Stimulated activated CD8-positive, alpha-beta memory T cell treated with anti-CD3 and anti-CD28 coated beads, Interleukin-4, amount 100 ng/mL, for 4 hours (primary cell): ENCODE measurements at places on chromosomes 3 and 15.

- no peak for DNase-seq
Measured at GRCh38 chr15:69060744-69061143, 46.2 kb downstream of the NOX5 start.

DNA sequence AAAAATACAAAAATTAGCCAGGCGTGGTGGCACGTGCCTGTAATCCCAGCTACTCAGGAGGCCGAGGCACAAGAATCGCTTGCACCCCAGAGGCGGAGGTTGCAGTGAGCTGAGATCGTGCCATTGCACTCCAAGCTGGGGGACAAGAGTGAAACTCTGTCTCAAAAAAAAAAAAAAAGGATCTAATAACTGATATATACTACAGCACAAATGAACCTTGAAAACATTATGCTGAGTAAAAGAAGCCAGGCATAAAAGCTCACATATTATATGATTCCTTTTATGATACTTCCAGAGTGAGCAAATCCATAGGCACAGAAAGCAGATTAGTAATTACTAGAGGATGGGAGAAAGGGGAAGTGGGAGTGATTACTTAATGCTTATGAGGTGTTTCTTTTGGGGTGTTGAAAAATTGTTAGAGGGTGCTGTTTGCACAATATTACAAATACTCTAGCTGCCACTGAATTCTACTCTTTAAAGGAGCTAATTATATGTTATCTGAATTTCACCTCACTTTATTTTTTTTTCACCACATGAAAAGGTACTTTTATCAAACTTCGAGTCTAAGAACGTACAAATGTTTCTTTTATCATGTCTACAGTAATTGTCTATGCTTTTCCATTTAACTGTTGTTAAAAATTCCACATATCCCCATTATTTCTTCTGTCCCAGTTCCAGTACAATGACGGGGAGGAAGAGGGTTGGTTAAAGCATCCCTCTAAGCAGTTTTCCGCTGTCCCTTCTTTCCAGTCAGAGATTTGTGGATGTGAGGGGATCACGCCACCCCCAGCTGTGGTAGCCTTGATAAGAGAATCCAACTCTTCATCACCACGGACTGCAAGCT, 77.7 kb upstream of the FAM174B start:
- no peak for DNase-seq

GRCh38 chr3:171184372-171184771, 157.9 kb upstream of the SLC2A2 start:
- no peak for DNase-seq

- no peak for DNase-seq
Measured at GRCh38 chr3:127137113-127137512, 55.8 kb upstream of the PRR23E start.

DNA sequence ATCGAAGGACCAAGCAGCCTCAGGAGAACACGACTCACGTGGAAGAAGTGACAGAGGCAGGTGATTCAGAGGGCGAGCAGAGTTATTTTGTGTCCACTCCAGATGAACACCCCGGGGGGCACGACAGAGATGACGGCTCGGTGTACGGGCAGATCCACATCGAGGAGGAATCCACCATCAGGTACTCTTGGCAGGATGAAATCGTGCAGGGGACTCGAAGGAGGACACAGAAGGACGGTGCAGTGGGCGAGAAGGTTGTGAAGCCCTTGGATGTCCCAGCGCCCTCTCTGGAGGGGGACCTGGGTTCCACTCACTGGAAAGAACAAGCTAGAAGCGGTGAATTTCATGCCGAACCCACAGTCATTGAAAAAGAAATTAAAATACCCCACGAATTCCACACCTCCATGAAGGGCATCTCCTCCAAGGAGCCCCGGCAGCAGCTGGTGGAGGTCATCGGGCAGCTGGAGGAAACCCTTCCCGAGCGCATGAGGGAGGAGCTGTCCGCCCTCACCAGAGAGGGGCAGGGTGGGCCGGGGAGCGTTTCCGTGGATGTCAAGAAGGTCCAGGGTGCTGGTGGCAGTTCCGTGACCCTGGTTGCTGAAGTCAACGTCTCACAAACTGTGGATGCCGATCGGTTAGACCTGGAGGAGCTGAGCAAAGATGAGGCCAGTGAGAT, 26.0 kb downstream of the SYNM start:
- DNase-seq = no peak

GRCh38 chr3:183555541-183556081, at the start of gene KLHL6:
KLHL6 (minus strand) TSS chr3:183555706; CDS start chr3:183555653, 53 bp downstream.
- peak; percentile 46 for DNase-seq

DNA sequence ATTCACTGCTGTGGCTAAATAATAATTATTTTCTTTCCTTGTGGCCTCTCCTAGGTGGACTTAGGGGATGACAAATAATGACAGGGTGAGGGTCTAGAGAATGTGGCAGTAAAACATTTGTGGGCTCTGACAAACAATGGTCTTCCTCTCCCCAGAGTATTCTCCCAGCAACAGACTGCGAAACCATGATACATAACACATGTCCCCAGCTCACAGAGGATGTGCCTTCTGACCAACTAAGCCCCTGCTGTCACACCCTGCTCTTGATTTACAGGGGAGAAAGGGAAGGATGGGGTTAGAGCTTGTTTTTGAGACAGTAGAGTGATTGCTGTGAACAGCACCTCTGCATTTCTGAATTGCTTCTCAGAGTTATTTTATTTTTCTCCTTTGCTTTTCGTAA, 116.6 kb upstream of the CTDSPL start:
- no peak for DNase-seq

GRCh38 chr3:29138171-29138570, 142.7 kb upstream of the RBMS3 start:
- DNase-seq = no peak

DNA sequence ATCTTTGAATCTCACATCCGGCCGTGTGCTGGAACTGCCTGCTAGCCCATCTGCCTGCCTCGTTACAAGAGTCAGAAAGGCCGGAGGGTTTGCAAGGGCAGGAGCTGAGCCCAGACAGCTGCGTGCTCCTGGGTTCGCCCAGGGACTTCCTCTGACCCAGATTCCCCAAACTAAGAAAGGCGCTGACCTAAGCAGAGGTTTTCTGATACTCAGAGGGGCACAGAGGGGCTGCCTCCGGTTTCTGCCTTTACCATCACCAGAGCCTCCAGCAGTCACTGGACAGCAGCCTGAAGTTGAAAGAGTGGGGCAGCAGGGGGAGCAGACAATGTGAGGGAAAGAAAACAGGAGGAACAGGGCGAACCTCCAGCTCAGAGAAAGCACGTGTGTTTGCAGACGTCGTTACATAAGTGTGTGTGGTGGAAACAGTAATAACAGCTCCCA, 33.4 kb upstream of the RAD18 start:
- DNase-seq = no peak

- no peak for DNase-seq
Measured at GRCh38 chr3:38555149-38555840, 59.2 kb downstream of the EXOG start.

- no peak for DNase-seq
Measured at GRCh38 chr3:88307666-88308065, 157.9 kb downstream of the C3orf38 start.

GRCh38 chr3:46901591-46902187, 24.2 kb downstream of the PTH1R start:
- DNase-seq = no peak

DNA sequence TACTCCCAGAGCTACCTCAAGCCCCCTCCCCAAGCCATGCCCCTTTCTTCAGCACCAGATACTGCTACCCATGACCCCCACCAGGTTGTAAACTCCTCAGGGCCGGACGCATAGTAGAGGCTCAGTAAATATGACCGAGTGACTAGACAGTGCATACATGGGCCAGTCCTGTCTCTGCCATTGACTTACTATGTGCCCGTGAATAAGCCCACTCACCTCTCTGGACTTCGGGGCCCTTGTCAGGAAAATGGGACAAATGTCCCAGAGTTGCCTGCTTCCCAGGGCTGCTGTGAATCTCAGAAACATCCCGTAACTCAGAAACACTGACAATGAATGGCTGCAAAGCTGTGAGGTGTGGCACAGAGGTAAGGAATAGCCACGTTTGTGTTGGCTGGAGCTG, 48.2 kb upstream of the FGD5 start:
- DNase-seq = no peak

GRCh38 chr3:174581558-174581957, 277.6 kb upstream of the NAALADL2 start:
- DNase-seq = no peak

- DNase-seq = no peak
Measured at GRCh38 chr3:32303399-32303747, 64.9 kb downstream of the CMTM8 start.
